ENCODE measurements at places on chromosomes 2 and 18.

GRCh38 chr2:4653991-4654390, 950.6 kb downstream of the DCDC2C start:
- DNase-seq: no peak

DNA sequence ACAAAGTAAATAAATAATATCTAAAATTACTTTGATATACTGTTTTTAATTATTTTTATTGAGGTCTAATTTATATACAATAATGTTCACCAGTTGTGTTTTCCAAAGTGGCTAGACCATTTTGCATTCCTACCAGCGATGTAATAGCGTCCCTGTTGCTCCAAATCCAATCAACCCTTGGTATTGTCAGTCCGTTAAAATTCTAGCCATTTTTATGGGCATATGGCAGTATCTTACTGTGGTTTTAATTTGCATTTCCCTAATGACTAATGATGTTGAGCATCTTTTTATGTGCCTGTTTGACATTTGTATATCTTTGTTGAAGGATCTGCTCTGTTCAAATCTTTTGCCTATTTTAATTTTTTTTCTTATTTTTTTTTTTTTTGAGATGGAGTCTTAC, 185.0 kb downstream of the PRPF40A start:
- DNase-seq: no peak

GRCh38 chr18:79901665-79902064, 49.8 kb downstream of the SLC66A2 start:
- DNase-seq: no peak

DNA sequence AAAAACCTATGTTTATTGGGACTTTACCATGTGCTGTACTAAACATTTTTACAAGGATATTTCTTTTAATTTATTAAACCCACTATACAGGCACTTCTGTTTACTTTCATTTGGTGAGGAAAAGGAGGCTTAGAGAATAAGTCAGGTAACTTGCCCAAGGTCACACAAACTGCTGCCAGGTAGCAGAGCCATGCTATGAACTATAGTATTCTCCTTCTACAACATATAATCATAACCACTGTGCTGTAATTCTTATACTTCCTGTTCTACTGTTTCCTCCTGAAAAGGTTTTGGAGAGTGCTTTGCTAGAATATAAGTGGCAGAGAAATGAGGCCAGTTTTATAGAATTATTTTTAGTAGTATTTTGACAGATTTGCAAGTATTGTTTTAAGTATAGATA, 29.5 kb downstream of the SLC39A10 start:
- no peak for DNase-seq

DNA sequence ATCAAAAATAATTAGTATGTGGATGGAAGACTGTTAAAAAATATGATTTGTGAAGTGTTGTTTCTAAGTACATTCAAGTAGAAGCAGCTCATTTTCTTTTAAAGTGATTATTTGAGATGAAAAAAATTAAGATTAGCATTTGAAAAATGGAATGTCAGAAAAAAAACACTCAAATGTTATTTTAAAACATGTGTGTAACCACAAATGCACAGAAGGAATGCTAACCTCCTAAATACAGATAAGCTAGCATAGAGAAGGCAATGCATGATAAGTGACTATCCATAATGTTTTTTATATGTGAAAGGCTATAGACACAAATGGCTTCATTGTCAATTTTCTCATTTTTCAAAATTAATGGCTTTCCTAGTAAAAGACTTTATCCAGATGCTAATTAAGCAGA, 198.9 kb downstream of the NYAP2 start:
- no peak for DNase-seq

DNA sequence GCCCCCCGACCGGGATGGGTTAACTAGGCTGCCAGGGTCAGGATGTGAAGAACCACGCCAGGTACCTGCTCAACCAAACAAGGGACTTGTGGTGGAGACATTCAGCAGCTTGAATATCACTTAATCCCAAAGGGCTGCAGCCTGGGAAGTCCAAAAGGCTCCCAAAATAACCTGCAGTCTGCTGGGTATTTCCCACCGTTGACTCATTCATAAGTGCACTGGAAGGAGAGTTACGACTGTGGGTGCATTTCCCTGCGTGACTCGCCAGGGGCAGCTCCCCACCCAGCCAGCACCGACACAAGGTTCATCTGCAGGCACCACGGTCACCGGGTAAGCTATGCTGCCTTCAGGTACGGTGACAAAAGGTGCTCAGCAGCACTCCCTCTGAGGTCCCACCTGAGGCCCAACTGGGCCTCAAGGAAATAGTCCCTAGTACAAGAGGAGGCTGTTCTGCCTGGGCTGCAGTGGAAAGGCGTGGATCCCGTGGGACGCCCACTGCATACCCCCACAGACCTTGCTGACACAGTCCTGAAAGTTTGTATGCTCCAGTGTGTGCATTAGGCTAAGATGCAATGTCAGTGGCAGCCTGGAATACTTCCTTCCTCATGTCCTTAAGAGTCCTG, 86.5 kb downstream of the UXS1 start:
- no peak for DNase-seq

DNA sequence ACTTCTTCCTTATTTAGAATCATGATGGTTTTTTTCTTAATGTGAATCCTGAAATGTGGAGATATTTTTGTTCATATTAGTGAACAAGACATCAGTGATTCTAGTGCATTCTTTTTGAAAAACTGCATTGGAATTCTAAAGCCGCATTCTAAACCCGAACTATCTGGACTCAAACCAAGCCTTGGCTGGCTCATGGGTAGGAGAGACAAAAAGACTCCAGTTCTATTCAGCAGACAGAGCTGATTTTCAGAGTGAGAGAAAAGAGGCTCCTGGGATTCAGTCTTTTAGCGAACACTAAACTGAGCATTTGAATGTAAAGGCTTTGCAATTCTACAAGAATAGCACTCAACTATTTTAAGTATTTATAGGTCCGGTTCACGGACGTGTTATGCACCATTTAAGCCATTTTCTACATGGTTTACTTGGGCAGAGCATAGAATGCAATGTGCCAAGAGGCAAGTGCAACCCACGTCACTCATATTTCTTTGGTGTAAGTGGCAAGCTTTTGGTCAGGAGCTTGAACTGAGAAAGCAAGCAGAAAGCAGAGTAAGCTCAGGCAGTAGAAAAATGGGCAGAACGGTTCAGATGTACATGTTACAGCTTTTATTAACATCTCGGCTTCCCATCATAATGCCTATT, 227.3 kb upstream of the RAB12 start:
- no peak for DNase-seq

DNA sequence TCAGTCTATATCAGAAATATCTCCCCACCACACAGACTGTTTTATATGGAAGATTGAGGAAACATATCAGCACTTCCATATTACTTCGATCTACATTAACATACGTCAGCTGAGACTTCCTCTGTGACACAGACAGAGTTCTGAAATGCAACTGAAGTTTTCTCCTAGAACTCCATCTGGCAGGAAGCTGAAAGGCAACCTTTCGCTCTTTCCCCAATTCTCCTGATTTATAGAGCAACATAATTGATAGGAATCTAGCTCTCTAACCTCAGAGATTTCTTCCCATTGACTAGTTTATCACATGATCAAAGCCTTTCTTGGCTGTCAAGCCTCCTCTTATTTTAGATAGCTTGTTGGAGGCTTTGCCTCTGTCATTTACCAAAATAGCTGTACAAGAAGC, 806.7 kb upstream of the CHAC2 start:
- DNase-seq: no peak

GRCh38 chr2:128551435-128551834, 232.8 kb upstream of the HS6ST1 start:
- no peak for DNase-seq

DNA sequence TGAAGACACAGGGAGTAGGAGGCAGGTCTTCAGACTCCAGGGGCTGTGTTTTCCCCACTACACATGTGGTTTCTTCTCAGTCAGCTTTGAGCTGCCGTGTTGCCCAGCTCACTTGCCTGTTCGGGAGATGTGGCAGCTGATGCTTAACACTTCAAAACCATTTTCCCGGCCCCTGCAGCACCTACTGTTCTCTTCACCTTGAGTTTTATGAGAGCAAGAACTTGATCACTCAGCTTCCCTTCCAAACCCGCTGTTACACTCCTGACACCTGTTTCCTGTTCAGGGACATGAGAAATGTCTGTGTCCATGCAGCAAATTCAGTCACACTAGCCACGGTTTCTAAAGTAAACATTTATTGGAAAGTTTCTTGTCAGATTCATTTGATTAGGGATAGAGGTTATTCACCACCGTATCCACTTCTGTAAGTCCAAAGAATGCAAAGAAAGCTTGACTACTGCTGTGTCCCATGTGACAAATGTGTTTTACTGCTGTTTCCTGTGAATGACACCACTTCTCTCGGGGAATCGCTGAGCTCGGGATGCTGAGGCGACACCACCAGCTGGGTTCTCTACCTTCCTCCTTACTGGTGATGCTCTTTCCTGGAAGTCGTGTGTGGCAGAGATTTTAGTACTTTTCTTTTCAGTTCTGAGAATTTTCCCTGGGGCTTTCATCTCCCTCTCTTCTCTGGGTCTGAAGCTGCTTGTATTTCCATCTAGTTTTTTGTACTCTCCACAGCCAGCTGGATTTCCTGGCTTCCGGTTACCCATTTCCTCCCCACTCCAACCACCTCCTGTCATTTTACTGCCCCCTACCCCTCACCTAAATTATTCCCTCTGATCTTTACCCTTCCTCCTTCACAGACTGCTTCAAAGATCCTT, 91.7 kb downstream of the KLF7 start:
- no peak for DNase-seq

DNA sequence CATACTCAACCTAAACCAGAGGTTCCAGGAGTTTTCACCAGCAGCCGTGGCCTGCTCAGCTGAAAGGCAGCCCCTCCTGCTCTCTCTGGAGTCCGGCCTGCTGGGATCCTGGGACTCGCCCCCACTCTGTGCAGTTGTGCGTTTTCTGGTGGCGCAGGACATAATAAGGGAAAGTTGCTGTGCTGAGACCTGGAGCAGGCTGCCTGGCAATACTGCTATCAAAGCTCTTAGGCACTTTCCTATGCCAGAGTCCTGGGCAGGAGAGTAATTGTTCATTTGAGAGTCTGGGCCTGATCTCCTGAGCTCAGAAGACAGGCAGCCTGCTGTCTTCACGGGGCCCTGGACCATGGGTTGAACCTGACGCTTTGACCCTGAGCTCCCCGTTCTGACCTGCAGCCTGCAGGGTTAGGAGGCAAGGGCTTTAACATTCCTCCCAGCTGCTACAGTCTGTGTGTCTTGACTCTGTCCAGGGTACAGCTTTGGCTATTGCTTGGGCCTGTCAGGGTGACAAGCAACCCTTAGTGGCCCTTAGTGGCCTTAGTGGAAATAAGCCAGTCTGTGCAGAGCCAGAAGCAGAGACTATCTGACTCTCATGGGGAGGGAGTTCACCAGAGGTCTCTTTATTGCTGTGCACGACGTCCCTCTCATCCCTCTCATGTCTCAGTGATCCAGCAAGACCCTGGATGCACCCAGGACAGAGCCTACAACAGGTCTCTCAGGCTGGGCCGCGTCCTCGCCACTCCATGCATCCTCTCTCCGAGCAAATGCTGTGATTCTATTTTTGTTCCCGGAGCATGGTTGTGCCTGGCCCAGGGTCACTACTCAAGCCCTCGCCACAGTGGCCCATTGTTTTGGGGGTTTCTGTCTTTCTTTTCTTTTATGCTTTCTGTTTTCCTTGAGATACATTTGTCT, 60.6 kb downstream of the ACKR3 start:
- no peak for DNase-seq

- DNase-seq: no peak
These were observed 292.4 kb upstream of the SPRED2 start for GRCh38 chr2:65724752-65725151.

GRCh38 chr18:8730080-8730827, 24.9 kb downstream of the MTCL1 start:
- DNase-seq: no peak

- no peak for DNase-seq
These were observed 67.2 kb downstream of the MBP start for GRCh38 chr18:77065221-77065981.

DNA sequence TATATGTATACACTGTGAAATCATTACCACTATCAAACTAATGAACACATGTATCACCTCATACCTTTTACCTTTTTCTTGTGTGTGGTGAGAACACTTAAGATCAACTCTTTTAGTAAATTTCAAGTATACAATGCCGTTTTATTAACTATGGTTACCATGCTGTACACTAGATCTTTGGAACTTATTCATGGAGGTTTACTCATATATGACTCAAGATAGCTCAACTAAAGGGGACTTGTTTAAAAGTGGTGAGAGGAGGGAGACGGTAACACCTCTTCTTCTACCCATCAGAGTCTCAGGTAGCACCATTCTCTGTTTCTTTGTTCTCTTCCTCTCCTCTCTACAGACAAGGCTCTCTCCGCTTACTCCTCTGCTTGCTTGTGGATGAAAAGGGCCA, 36.1 kb upstream of the TMEM178A start:
- no peak for DNase-seq

GRCh38 chr18:22066083-22066485, 103.3 kb upstream of the GATA6 start:
- no peak for DNase-seq

DNA sequence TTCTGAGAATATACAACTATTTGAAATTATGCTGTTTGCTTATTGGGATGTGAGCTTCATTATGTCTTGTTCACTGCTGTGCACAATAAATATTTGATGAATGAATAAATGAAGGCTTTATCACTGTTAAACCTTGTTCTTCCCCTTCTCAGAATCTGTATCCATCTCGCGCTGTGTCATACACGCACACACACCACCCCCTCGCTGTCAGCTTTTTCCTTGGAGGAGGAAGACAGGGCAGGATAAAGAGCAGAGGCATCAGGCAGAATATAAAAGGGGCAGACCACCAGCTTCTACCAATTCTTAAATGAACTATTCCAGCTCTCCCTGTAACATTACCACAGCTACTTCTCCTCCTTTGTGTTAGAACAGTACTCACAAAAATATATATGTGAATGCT, 75.0 kb downstream of the CD226 start:
- DNase-seq: no peak

DNA sequence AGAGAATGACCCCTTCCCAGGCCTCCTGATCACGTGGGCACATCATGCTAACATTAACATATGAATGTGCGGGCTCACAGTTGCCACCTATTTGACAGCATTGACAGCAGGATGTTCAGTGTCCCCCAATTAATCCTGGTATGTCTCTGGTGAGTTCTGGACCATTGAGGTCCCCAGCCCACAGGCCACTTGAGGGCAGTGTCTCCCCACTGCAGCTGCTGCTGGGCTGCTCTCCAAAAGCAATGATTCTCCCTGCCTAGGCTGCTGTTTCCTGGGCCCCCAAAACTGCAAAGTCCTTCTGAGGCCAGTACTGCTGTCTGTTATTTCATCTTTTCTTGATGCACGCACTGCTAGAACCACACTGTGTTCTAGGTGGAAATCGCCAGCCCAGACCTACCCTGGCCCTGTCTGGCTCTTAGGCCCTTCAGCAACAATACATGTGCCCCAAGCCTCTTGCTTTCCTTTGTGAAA, 52.7 kb upstream of the MAPK4 start:
- DNase-seq: no peak

DNA sequence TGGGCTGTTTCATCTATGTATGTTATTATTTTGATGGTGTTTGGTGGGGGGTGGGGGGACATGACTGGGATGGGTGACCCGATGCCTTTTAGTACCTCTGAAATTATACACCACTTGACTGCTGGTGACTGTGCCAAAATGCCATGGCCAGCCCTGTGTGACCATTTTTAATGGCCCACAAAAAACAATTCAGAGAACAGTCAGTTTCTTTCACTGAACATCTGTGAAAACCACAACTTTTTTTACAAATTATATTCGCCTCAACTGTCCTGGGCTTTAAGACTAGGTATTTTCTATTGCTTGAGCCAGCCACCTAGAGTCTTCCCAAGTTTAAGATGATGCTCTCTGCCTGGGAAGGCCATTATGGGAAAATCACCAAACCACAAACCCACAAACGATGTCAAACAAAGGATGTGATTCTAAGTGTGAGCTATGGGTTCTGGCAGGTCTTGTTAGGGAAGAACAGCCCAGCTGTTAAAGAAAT, 33.9 kb downstream of the FN1 start:
- DNase-seq: no peak
